ENCODE measurements at places on chromosomes 12 and 14. TPM values are rescaled to one million over a fixed set of nuclear protein-coding genes. Genes with fewer than 3 reads are reported as not detected.

IGF1 gene
- 0.05 TPM for total RNA-seq

DNA sequence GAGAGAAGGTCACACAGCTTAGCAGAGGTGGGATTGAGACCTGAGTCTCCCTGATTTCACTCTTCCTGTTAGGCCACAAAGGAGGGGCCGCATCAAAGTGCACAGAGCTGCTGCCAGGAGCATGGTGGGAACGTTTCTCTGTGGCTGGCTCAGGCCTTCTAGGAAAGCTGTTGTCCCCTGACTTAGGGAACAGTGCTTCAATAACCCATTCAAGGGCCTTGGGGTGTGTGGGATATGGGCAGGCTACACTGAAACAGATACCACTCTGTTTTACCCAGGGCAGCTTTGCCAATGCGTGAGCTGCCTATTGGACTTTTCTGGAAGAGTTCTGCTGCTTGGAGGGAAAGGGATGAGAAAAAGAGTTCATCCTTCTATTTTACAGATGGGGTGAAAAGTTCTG is 110.0 kb downstream of the ADCK1 start:
- no peak overlapping the region for H3K27ac ChIP-seq
- DNase-seq = no peak
- no peaks in the 10 kb centered on the region for H3K27me3 ChIP-seq
- H3K4me1 ChIP-seq = peaks cover 5% of the 10 kb centered on the region
- peaks cover 46% of the 10 kb centered on the region for H3K36me3 ChIP-seq
- no peak overlapping the region for H3K4me3 ChIP-seq

PCED1B gene
- 79.4 TPM for total RNA-seq

DNA sequence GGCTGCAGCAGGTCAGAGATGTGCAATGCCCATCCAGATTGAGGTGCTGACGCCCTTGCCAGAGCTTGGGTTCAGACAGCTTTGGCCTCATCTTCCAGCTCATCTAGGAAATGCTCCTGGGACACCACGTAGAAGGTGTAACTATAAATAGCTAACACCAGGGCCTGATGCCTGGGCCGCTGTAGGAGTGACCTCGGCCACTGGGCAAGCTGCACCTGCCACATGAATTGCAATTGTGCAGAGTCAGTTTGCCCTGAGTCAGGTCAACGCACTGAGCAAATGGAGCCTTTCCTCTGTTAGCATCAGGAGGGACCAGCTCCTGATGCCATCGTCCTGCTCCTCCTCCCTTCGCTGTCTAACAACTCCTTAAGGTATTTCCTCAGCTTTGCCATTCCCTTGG is 17.4 kb upstream of the DNM1L start:
- no peak for DNase-seq
- H3K4me1 ChIP-seq = no peaks in the 10 kb centered on the region
- H3K4me3 ChIP-seq = no peak overlapping the region
- no peak overlapping the region for H3K27ac ChIP-seq
- H3K27me3 ChIP-seq = no peaks in the 10 kb centered on the region

DNA sequence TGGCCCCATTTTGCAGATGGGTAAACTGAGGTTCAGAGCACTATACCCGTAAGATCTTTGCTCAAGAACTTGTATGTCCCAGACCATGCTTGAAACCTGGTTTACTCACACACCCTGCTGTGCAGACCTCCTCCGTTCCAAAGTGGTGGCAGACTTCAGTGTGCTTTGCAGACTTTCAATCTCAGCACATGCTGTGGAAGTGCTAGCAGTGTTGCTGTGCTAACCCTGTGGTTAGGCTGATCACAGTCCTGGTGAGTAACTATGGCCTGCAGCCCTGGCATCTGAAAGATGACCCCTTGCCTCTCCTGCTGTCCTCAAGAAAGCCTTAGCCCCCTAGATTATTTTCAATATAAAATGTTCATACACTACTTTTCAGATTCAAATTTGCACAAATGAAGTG is 450.6 kb downstream of the DPF3 start:
- no peak for DNase-seq
- no peak overlapping the region for H3K4me3 ChIP-seq
- no peaks in the 10 kb centered on the region for H3K36me3 ChIP-seq
- H3K27me3 ChIP-seq = no peaks in the 10 kb centered on the region

GRCh38 chr12:90129366-90130030 is 420.9 kb upstream of the ATP2B1 start:
- H3K4me1 ChIP-seq = no peaks in the 10 kb centered on the region
- H3K36me3 ChIP-seq = no peaks in the 10 kb centered on the region
- no peak overlapping the region for H3K27ac ChIP-seq
- H3K27me3 ChIP-seq = peaks cover 6% of the 10 kb centered on the region

DNA sequence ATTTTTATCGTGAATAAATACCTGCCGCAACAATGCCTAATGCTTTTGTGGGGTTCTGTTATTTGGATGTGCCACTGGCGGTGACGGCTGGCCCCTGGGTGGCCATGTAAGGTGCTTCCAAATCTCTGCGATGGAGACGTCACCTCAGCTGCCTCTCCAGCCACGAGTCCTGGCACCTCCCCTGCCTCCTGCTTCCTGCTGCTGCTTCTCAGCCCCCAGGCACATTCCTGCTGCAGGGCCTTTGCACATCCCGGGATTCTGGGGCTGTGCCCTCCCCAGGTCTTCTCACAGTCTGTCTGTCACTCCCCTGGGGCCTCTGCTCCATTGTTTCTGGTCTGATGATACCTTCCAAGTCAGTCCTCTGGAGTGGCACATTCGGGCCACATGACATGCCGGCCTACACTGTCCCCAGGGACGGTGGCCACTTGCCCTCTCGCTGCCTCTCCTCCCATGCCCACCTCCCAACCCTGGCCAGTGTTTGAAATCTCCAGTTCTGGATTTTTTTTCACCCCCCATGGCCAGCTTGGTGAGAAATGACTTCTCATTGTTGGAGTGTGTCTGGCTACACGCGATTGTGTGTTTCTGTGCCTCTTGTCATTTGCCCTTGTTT is 151.8 kb downstream of the KIF26A start:
- no peaks in the 10 kb centered on the region for H3K4me1 ChIP-seq
- no peak for DNase-seq
- H3K36me3 ChIP-seq = no peaks in the 10 kb centered on the region
- no peak overlapping the region for H3K27ac ChIP-seq

KLRC2 gene
- 3.6 TPM for total RNA-seq

DNA sequence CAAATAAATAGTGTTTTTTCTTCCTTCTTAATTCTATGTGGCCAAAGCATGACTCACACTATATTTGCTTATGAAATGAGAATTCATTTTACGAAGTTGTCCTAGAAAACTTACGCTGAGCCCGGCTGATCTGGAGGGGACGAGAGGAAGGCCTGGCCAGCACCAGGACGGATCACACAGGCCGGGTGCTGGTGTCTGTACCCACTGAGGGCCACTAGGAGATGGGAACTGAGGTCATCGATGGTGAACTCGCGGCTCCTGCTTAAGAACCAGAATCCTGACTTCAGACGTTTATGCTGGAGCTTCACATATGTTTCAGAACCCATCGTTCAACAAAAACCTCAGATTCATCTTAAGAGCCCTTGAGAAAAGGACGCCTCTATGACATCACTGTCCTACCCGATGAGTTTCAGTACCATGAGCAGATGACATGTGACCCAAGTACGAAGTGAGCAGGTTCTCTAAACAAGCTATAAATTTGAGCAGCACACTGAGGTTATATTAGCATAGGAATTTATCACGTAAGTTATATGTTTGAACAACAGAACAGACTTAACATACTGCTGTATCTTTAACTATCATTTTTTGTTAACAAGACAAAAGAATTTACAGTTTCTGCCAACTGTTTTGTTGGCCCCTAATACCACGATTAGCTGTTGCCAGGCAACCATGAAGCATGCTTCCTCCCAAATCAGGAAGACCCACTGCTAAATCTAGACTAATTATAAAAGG is 111.9 kb downstream of the FOXN3 start:
- H3K27me3 ChIP-seq = no peaks in the 10 kb centered on the region
- H3K4me1 ChIP-seq = peaks cover 40% of the 10 kb centered on the region
- peak; percentile 7 for DNase-seq

- peak within 1 kb of the TSS; percentile 96 for H3K27ac ChIP-seq
- peaks cover 35% of the 10 kb centered on the region for H3K36me3 ChIP-seq
- peak; percentile 86 for DNase-seq
- peak within 1 kb of the TSS; percentile 91 for H3K4me3 ChIP-seq
- peaks cover 92% of the 10 kb centered on the region for H3K4me1 ChIP-seq
These were observed at the start of gene TESPA1 for GRCh38 chr12:54984658-54985376. Gene TESPA1 (minus strand): TSS chr12:54984762. CDS start chr12:54974562, 10,200 bp downstream.

Data from naive thymus-derived CD8-positive, alpha-beta T cell (primary cell).